Mucosa of gallbladder (tissue), 1 donor: ENCODE measurements at places on chromosomes 5 and 9. TPM values are rescaled to one million over a fixed set of nuclear protein-coding genes. Genes with fewer than 3 reads are reported as not detected.
A peak's percentile ranks its signal among the peaks of the same experiment; 100 is the strongest.

DNA sequence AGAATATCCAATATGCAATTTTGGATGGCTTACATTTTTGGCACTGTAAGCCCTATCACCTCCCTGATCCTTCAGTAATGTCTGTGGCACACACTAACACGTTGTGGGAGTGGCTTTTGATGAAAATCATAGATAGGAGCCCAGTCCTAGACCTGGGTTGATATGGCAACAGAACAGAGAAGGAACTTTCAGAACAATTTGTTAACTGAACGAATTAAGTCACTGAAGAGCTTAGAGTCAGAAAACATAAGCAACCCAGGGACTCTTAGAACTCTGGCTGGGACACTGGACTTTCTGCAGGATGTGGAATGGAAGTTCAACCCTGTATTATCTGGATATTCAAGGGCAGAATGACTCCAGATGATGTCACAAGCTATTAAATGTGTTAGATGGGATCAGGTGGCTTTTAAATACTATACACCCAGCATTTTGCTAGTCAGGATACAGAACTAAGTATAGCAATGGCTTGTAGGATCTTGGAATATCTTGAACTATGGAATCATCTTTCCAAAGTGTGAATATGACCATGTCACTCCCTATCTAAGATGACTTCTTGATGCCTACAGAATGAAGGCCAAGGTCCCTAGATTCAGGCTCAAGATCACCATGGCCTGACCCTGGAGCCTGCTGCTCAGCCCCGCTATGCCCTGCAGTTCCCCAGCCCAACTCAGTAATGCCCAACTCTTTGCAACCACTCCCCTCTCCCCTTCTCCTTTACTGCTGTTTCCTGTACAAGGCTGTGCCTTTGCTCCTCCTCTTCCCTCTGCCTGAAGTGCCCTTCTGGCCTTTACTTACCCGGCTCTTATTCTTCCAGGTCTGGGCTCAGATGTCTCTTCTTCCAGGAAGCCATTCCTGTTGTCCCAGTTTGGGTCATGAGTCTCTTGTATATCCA, 42.8 kb downstream of the VLDLR start:
- DNase-seq: no peak

- no peak for DNase-seq
Measured at GRCh38 chr5:8394965-8395364, 526.0 kb downstream of the MTRR start.

- DNase-seq: peak; percentile 26
Measured at GRCh38 chr9:116355153-116355921, 201.7 kb downstream of the PAPPA start.

DNA sequence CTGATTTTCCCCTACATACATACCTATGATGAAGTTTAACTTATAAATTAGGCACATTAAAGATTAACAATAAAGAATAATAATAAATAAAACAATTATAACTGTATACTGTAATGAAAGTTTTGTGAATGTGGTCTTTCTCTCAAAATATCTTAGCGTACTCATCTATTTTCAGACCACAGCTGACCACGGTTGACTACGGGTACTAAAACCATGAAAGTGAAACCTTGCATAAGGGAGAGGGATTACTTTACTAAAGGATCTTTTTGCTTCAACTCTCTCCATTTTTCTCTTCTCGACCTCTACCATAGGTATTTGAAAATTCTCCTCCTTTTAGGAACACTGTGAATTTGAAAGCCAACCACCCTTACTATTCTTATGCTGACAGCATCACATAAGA, 475.5 kb downstream of the CETN3 start:
- no peak for DNase-seq

Gene MARCHF3
- 48.2 TPM for total RNA-seq
